ENCODE measurements at places on chromosomes 3 and 15.

- H3K4me3 ChIP-seq, result no peak overlapping the region
- peaks cover 53% of the 10 kb centered on the region for H3K4me1 ChIP-seq
- H3K36me3 ChIP-seq, result peaks cover 10% of the 10 kb centered on the region
These were observed 1.6 kb downstream of the ANKRD63 start for GRCh38 chr15:40281057-40281800.

DNA sequence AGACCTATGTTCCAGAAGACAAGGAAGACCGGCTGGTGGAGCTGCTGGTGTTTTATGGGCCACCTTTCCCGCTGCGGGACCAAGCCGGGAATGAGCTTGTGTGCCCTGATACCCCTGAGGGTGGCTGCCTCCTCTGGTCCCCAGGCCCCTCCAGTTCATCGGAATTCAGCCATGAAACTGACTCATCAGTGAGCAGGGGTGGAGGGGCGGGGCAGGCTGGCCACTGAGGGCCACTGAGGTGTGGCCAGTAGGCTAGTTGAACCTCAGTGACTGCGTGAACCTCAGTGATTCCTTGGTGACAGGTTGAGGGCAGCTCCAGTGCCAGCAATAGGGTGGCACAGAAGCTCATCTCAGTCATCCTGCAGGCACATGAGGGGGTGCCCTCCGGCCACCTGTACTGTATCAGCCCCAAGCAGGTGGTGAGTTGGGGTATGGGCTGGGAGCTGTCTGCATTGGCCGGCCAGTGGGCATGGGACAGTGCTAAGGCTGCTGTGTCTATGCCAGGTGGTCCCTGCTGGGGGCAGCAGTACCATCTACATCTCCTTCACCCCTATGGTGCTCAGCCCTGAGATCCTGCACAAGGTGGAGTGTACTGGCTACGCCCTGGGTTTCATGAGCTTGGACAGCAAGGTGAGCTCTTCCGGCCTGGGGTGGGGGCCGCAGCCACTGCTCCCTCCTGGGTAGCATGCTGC lies 20.3 kb downstream of the ACAA1 start:
- no peaks in the 10 kb centered on the region for H3K27me3 ChIP-seq
- no peak overlapping the region for H3K27ac ChIP-seq
- H3K36me3 ChIP-seq, result peaks cover 52% of the 10 kb centered on the region
- no peak for DNase-seq
- H3K4me3 ChIP-seq, result no peak overlapping the region
- peaks cover 9% of the 10 kb centered on the region for H3K4me1 ChIP-seq

DNA sequence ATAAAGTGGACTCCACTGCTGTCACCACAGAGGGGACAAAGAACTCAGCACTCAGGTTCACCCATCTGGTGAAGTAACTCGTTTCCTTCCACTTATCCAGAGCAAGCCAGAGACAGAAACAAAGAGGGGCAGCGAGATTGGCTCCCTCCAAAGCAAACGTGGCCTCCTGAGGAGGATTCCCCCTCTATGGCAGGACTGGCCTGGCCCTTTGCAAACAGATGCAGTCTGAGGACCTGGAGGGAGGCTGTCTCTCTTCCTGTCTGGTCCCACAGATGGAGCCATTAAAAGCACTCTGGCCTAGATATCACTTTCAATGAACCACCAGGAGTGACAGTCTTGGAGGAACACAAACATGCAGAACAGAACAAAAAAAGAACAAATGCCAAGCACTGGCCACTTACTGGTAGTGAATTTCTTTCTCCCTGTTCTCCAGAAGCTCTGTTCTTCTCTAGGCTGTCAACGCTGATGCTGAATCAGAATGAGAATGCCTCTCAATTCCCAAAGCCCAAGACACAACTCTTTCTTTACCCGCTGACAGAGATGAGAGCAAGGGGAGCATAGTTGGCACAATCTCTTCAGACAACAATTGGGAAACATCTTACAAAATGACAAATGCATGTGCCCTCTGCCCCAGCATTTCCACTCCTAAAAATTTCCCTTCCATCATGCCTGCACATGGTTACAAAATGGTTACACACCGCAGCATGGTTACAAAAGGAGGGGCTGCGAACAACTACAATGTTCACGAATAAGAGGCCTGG lies 14.3 kb downstream of the KLHL25 start:
- peak overlapping the region; percentile 49 for H3K27ac ChIP-seq
- no peak overlapping the region for H3K4me3 ChIP-seq
- H3K36me3 ChIP-seq, result peaks cover 5% of the 10 kb centered on the region
- DNase-seq, result no peak
- no peaks in the 10 kb centered on the region for H3K27me3 ChIP-seq
- H3K4me1 ChIP-seq, result peaks cover 76% of the 10 kb centered on the region

DNA sequence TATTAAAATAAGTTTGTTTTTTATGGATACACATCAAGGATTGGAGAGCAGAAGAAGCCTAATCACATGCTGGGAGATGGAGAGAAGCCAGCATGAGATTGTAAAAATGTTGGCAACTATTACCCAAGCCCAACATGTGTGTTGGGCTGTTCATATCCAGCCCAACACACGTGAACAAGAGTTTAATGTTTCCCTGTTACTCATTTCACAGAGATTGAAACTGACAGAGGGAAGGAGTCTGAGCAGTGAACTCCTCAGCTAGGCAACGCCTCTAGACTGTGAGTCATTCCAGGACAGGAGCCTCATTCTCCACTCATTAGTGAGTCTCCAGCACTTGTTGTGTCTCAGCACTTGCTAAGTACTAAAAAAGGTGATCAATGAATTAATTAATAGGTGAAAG lies 43.2 kb upstream of the CMSS1 start:
- peak overlapping the region; percentile 40 for H3K27ac ChIP-seq
- no peaks in the 10 kb centered on the region for H3K4me1 ChIP-seq
- H3K36me3 ChIP-seq, result no peaks in the 10 kb centered on the region
- DNase-seq, result no peak
- H3K27me3 ChIP-seq, result no peaks in the 10 kb centered on the region

- no peaks in the 10 kb centered on the region for H3K36me3 ChIP-seq
- no peak overlapping the region for H3K27ac ChIP-seq
- H3K4me3 ChIP-seq, result no peak overlapping the region
- peaks cover 2% of the 10 kb centered on the region for H3K27me3 ChIP-seq
- peaks cover 39% of the 10 kb centered on the region for H3K4me1 ChIP-seq
These were observed 65.7 kb downstream of the KLF15 start for GRCh38 chr3:126291537-126291936.

DNA sequence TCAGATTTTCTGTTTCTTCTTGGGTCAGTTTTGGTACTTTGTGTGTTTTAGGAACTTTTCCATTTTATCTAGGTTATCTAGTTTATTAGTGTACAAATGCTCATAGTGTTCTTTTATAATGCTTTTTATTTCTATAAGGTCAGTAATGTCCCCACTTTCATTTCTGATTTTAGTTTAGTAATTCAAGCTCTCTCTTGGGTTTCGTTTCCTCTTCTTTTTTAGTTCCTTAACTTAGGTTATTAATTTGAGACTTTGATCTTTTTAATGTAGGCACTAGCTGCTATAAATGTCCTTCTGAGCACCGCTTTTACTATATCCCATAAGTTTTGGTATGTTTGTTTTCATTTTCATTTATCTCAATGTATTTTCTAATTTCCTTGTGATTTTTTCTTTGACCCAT lies 27.0 kb upstream of the CD200R1L start:
- no peaks in the 10 kb centered on the region for H3K27me3 ChIP-seq
- no peak overlapping the region for H3K4me3 ChIP-seq
- H3K36me3 ChIP-seq, result no peaks in the 10 kb centered on the region
- no peaks in the 10 kb centered on the region for H3K4me1 ChIP-seq
- no peak overlapping the region for H3K27ac ChIP-seq

DNA sequence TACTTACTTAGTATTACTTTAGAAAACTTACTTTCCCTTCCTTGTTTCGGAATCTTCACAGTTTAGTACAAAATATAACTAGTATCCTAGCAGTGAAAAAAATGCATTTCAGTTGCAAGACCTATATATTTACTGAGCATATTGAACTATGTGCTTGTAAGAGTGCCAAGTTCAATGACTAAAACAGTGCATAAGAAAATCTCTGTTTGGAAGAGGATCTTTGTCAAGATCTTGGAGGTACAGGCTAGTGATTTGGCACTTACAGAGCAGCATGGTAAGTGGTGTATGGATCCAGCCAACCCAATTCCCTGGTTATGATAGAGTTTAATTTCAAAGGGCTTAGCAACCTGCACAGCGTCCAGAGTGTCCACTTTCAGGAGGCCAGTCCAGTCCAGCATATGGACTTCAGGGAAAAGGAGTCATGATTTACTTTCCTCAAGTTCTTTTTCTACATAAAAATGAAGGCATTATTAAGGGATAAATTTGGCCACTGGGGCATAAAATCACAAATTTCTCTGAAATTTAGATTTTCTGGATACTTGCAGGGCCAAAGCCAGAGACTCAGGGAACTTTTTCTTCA lies 625.8 kb upstream of the BCHE start:
- no peak overlapping the region for H3K4me3 ChIP-seq
- no peaks in the 10 kb centered on the region for H3K4me1 ChIP-seq
- no peak for DNase-seq
- no peaks in the 10 kb centered on the region for H3K36me3 ChIP-seq
- H3K27me3 ChIP-seq, result no peaks in the 10 kb centered on the region
- no peak overlapping the region for H3K27ac ChIP-seq

DNA sequence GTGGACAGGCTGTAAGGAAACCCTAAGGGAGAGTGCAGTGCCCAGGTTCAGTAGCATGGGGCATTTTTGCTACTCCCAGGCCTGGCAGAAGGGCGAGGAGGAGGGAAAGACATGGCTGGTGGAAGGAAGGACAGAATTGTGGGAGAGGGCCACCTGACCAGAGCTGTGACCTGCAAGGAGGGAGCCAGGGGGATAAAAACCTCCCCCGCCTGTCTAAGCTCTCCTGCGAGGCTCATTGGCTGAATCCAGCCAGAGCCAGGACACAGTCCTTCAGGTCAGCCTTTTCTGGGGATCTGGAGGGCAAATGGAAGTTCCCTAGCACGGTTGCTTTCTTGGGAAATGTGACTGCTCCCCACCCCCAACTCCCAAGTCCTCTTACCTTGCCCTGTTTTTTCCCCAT lies 13.3 kb upstream of the ANKDD1A start:
- no peak for DNase-seq
- no peak overlapping the region for H3K4me3 ChIP-seq
- H3K4me1 ChIP-seq, result peaks cover 33% of the 10 kb centered on the region

DNA sequence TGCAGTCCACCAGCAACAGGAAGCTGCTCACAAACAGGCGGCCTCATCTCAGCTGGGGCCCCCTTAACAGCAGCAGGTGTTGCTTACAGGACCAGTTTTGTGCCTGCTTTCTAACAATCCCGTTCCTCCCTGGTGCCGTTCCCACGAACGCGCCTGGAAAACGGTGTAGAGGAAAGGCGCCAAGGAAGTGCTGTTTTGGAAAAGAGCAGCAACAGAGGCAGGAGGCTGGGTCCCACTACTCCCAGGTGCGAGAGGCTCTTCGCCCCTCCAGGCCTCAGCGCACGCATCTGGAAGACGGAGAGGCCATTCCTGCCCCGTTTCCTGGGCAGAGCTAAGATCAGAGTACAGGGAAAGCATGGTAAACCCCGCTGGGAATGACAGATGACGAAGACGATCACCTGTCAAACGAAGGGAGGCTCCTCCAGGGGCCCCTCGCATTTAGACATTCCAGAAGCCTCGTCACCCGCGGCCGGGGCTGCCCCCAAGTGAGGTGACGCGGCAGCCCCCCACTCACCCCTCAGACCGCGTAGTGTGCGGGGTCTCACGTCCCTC lies 603 bp downstream of the SCAPER start:
- no peaks in the 10 kb centered on the region for H3K36me3 ChIP-seq
- peak overlapping the region; percentile 83 for H3K4me3 ChIP-seq

DNA sequence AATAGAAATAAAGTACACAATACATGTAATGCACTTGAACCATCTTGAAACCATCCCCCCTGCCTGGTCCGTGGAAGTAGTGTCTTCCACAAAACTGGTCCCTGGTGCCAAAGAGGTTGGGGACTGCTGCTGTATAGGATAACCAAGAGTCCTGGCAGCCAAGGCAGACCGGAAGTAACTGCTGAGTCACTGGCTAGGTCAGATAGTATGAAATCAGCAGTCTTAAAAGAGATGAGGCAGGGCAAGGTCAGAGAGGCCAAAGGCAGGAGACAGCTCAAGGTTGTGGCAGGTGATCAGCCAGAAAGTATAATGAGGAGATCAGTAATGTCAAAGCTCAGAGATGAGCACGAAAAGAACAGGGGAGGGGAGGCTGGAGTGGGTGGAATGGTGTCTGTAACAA lies 60.2 kb downstream of the MAP3K13 start:
- H3K4me1 ChIP-seq, result peaks cover 3% of the 10 kb centered on the region
- no peak overlapping the region for H3K27ac ChIP-seq
- H3K4me3 ChIP-seq, result no peak overlapping the region
- no peaks in the 10 kb centered on the region for H3K36me3 ChIP-seq
- DNase-seq, result no peak
- no peaks in the 10 kb centered on the region for H3K27me3 ChIP-seq

- DNase-seq, result no peak
- H3K27ac ChIP-seq, result no peak overlapping the region
- no peaks in the 10 kb centered on the region for H3K4me1 ChIP-seq
- H3K4me3 ChIP-seq, result no peak overlapping the region
- no peaks in the 10 kb centered on the region for H3K27me3 ChIP-seq
These were observed 1.5 kb downstream of the CD80 start for GRCh38 chr3:119557877-119558269.

- H3K4me3 ChIP-seq, result no peak overlapping the region
- no peaks in the 10 kb centered on the region for H3K27me3 ChIP-seq
- H3K27ac ChIP-seq, result peak overlapping the region; percentile 27
- peak; percentile 84 for DNase-seq
- H3K36me3 ChIP-seq, result no peaks in the 10 kb centered on the region
These were observed 259.6 kb upstream of the ZNF717 start for GRCh38 chr3:76044601-76045600.

DNA sequence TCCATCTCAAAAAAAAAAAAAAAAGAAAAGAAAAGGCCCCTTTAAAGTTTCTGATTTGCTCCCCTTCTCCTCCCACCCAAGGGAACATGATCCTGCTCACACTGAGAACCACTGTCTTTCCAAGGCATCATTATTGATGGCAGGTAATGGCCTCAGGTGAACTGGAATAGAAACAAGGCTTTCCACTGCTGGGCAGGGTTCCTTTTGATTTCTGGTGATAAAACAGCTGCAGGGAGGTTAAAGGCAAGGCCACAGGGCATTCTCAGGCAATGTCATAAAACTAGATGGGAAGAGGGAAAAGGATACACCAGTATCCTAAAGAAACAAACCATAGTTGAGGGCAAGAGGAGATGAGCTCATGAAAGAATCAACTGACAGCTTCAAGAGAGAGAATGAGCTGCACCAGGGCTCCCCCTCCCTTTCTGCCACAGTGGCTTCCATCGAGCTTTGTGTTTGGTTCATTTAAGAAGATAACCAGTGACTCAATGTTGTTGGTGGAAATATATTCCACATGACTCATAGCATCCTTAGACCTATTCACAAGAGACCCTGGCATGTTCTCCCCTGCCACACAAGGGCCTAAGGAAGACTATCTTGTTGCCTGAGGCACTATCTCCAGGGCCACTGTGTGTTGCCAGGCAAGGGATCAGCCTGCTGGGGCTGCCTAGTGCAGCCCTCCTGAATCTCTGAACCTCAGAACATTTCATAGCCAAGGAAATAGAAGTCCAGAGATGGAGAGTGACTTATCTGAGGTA lies 86.4 kb downstream of the WDR76 start:
- no peak for DNase-seq
- peaks cover 3% of the 10 kb centered on the region for H3K4me1 ChIP-seq
- H3K27ac ChIP-seq, result no peak overlapping the region
- H3K4me3 ChIP-seq, result no peak overlapping the region
- peaks cover 6% of the 10 kb centered on the region for H3K36me3 ChIP-seq
